ENCODE measurements at places on chromosomes 6 and 20.

DNA sequence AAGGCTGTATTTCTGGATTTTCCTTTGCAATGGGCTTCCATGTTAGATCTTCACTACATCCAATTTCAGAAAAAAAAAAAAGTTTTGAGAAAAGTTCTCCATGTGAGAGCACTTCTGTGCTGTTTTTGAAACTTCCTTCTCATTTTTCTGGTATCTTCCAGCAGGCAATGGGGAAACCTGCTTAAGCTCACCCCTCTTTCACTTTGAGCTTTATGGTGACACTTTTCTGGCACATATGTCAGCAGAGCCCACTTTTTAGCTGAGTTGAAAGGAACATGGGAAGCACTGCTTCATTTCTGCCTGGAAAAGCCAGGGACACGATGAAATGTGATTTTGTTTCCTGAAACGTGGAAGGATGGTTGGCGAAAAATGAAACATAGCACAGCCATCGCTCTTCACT lies 293.7 kb downstream of the PLCB1 start:
- DNase-seq = no peak

- no peak for DNase-seq
Measured at GRCh38 chr6:55395871-55396270, 68.6 kb downstream of the GFRAL start.

- DNase-seq = peak; percentile 64
Measured at GRCh38 chr6:18503593-18504231, 116.6 kb downstream of the RNF144B start.

- DNase-seq = no peak
Measured at GRCh38 chr6:150078788-150079187, 9.9 kb upstream of the ULBP3 start.

DNA sequence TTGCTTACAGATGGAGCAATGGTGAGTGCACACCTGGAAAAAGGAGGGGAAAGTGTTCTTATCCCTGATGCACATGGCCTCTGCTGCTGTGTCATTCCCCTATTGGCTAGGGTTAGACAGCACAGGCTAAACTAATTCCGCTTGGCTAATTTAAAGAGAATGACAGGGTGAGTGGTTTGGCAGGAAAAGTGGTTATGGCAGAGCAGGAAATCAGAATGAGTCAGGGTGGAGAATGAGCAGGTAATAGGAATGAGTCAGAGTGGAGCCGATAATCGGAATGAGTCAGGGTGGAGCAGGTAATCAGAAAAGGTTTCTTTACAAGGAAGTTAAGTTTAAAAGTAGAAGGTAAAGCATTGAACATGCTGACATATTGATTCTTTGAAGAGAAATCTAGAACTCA lies 355.5 kb upstream of the HTR1E start:
- DNase-seq = no peak

All from gastrocnemius medialis (tissue), 4 donors.